ENCODE measurements at places on chromosomes 7 and 10. TPM values are rescaled to one million over a fixed set of nuclear protein-coding genes. Genes with fewer than 3 reads are reported as not detected.

The GHRHR gene
- not detected for total RNA-seq

The EPO gene
- total RNA-seq, result 0.22 TPM

The GRID2IP gene
- total RNA-seq, result 1.6 TPM

The NPSR1 gene
- total RNA-seq, result not detected

DNA sequence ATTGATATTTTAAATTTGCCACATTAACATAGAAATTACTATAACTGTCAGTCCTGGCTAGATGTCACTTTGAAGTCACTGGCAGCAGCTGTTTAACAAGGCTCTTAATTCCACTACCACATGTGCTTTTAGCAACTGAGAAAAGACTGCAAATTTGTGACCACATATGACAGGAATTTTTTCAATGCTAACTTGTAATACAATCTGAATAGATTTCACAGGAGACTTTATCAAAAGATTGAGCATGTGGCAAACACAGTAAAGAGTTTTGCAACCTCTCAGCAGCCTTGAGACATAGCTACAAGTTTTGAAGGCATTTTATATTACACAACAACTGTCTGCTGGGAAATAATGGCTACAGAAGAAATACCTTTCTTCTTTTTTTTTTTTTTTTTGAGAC, 73.0 kb downstream of the MICU1 start:
- DNase-seq, result no peak
- H3K36me3 ChIP-seq, result peaks cover 11% of the 10 kb centered on the region
- H3K4me3 ChIP-seq, result no peak overlapping the region
- no peaks in the 10 kb centered on the region for H3K4me1 ChIP-seq

DNA sequence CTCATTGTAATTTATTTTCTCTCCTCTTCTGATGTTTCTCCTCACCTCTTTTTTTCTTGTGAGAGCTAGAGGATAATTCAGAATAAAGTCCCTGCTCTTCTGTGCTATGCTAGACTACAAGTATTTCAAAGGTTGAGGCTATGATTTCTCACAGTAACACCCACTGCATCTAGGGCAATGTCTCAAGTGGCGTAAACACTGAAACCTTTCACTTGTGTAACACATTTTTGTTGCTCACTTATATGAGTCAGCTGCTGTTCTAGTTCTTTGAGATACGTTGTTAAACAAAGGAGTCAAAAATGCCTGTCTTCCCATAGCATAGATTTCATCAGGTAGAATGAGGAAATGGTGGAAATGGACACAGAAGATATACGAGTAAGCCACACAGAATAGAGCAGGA, 305.1 kb upstream of the PITRM1 start:
- H3K4me3 ChIP-seq, result no peak overlapping the region
- DNase-seq, result no peak
- H3K4me1 ChIP-seq, result peaks cover 15% of the 10 kb centered on the region
- peak overlapping the region; percentile 27 for H3K27ac ChIP-seq
- no peaks in the 10 kb centered on the region for H3K36me3 ChIP-seq

- H3K4me3 ChIP-seq, result no peak overlapping the region
- no peak for DNase-seq
- H3K27me3 ChIP-seq, result no peaks in the 10 kb centered on the region
These were observed 102.7 kb upstream of the FAM13C start for GRCh38 chr10:59465088-59465487.

DNA sequence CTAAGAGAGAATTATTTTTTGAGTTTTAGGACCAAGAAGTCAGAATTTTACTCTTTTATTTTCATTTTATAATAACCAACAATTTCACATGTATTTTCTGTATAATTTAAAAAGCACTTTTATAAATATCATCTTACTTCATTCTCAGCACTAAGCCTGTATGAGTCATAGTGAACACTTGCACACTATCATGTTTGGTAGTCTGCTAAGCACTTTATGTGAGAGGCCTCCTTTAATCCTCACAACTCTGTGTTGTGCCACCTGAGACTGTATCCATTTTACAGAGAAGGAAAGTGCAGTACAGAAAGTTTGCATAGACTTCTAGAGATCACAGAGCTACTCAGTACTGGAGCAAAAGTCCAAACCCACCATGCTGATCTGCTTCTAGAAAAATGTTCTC, 939.6 kb downstream of the NRG3 start:
- H3K27me3 ChIP-seq, result no peaks in the 10 kb centered on the region
- no peak for DNase-seq
- no peaks in the 10 kb centered on the region for H3K36me3 ChIP-seq
- H3K4me3 ChIP-seq, result no peak overlapping the region
- peaks cover 6% of the 10 kb centered on the region for H3K4me1 ChIP-seq

- no peak for DNase-seq
- H3K4me1 ChIP-seq, result no peaks in the 10 kb centered on the region
- no peaks in the 10 kb centered on the region for H3K27me3 ChIP-seq
- H3K36me3 ChIP-seq, result no peaks in the 10 kb centered on the region
- no peak overlapping the region for H3K4me3 ChIP-seq
These were observed 197.1 kb downstream of the PHTF2 start for GRCh38 chr7:77995717-77996116.

GRCh38 chr10:62133618-62134017, 135.0 kb downstream of the RTKN2 start:
- no peak overlapping the region for H3K27ac ChIP-seq
- no peaks in the 10 kb centered on the region for H3K4me1 ChIP-seq
- no peak overlapping the region for H3K4me3 ChIP-seq
- no peaks in the 10 kb centered on the region for H3K27me3 ChIP-seq
- no peaks in the 10 kb centered on the region for H3K36me3 ChIP-seq

- DNase-seq, result no peak
- H3K36me3 ChIP-seq, result no peaks in the 10 kb centered on the region
- H3K27me3 ChIP-seq, result peaks cover 56% of the 10 kb centered on the region
These were observed 206.3 kb downstream of the ADARB2 start for GRCh38 chr10:1530871-1531517.

Measured in type B pancreatic cell (in vitro differentiated cells).